ENCODE measurements at places on chromosomes 3 and 15.

- DNase-seq, result no peak
Measured at GRCh38 chr15:45111390-45112142, 2.4 kb downstream of the DUOX2 start.

DNA sequence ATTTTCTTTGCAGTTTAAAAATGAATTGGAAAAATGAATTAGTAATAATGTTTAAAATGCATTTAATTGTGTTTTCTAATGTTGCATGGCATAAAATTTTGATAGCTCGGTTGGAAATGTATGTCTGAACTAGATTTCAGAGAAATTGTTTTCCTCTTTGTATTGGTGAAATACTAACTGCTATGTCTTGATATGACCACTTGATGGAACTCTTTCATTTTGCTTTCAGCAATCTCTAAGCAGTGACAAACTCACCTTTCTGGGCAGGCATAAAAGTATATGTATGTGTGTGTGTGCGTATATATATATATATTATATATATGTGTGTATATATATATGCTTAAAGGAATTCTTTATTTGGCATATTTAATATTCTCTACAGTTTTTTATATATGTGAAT is 239.3 kb upstream of the ZNF717 start:
- DNase-seq, result no peak

DNA sequence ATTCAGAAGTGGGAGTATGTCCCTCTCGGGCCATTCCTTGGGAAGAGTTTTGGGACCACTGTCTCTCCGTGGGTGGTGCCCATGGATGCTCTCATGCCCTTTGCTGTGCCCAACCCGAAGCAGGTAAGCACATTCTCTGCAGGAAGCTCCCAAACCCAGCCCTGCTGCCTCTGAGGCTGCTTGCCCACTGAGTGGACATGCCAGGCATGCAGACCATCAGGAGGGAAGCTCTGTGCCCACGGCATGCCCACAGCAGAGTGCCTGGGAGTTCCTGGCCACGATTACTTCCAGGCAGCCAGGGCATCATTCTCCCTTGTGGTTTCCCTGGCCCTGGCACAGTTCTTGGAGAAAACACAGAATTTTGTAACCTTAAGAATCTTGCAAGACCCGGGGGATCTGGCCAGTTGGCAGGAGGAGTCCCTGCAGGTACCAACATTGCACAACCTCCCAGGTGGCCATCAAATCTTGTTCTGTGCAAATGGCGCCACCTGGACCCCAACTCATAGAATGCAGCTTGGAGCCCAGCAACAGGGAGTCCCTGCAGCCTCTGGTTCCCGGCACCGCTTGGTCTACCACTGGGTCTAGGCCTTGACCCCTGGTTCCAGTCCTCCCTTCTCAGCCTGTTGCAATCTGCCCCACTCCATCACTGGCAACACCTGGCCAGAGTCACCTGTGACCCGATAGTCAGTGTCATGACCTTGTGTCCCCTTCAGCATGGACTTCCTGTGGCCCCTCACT is 20.4 kb downstream of the FAH start:
- peak; percentile 38 for DNase-seq

- no peak for DNase-seq
Measured at GRCh38 chr3:183587336-183587735, 31.8 kb upstream of the KLHL6 start.

- no peak for DNase-seq
Measured at GRCh38 chr3:120983841-120984240, 75.8 kb downstream of the STXBP5L start.

GRCh38 chr3:127067116-127067910 is 84.4 kb downstream of the PLXNA1 start:
- DNase-seq, result no peak

DNA sequence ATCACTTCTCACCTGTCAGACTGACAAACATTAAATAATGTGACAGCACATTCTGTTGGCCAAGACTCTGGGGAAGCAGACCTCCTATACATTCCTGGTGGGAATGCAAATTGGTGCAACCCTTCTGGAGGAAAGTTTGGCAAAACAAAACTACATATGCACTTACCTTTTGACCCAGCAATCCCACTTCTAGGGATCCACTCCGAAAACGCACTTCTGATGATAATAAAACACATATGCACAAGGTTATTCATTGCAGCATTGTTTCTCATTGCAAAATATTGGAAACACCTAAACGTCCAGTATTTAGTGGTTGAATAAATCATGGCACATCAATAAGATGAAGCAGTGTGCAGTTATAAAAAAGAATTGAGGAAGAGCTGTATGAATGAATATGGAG is 145.5 kb upstream of the ABHD17C start:
- DNase-seq, result no peak

GRCh38 chr3:58341376-58341775 is 8.7 kb downstream of the PXK start:
- DNase-seq, result no peak

- no peak for DNase-seq
Measured at GRCh38 chr15:58165661-58166060, 27.5 kb downstream of the AQP9 start.

- DNase-seq, result no peak
Measured at GRCh38 chr3:105542282-105543019, 175.7 kb downstream of the ALCAM start.

GRCh38 chr3:168362156-168362555 is 266.4 kb upstream of the GOLIM4 start:
- DNase-seq, result no peak
